Caudate nucleus (tissue), 63 donors: ENCODE measurements at places on chromosomes 12 and 14.

DNA sequence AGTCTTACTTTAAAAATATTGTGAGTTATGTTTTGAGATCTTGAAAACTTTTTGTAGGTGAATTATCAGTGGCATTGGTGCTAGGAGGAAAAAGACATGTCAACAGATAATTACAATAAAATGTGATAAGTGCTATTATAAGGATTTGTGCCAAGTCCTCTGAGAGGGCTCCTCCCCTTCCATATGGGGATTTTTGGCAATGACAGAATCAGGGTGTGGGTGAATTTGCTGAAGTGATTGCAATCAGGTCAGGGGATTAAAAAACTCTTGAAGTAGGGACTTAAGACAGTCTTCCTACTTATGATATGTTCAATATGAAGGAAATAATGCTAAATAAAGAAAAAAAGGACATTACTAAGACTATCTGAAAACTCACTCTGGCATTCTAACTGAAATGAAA lies 122.5 kb downstream of the SLC15A5 start:
- DNase-seq: no peak

- DNase-seq: no peak
These were observed 459.2 kb downstream of the RAD51B start for GRCh38 chr14:68278576-68279436.

DNA sequence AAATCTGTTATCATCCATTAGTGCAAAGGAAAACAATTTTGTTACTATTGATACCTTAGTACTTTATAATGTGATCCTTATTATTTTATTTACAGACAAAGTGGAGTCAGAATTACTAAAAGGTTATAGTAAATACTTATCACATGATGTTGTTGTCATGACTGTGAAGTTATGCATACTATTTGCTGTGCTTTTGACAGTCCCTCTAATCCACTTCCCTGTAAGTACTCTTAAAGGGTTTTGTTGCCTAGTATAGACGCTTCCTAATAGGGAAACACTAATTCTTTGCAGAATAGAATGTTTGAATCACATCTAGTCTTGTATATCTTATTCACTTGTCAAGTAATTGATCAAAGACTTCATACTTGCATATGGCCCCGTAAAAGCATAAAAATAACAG lies 69.4 kb downstream of the SLC38A6 start:
- no peak for DNase-seq

- DNase-seq: peak; percentile 76
These were observed at the start of gene PTPN11 for GRCh38 chr12:112418608-112419296. PTPN11 (plus strand) TSS chr12:112418947; CDS start chr12:112419112, 165 bp downstream.

GRCh38 chr14:42617005-42617404 lies 1010.3 kb downstream of the LRFN5 start:
- DNase-seq: no peak

- no peak for DNase-seq
These were observed 240.8 kb downstream of the DACT1 start for GRCh38 chr14:58878439-58879139.

GRCh38 chr12:131990066-131990979 lies 40.6 kb downstream of the EP400 start:
- DNase-seq: no peak

DNA sequence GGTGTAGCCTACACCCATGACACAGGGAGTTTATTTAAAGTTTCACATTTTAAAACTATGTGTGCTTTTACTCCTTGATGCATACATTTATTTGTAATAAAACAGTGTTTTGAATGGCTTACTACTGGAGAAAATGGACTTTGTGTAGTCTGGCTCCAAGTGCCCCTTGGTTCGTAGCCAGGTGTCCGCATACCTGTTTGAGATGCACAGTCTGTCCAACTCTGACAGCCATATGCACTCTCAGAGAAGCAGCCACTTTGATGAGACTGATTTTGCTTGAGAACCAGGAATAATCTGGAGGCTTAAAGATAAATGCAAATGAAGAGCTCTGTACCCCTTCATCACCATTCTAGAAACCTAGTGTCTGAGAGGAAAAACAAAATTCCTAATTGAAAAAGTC lies 24.0 kb downstream of the RTN1 start:
- no peak for DNase-seq

GRCh38 chr12:67073336-67073735 lies 195.8 kb upstream of the CAND1 start:
- no peak for DNase-seq

- no peak for DNase-seq
These were observed 790 bp downstream of the SSH1 start for GRCh38 chr12:108856428-108857157.

DNA sequence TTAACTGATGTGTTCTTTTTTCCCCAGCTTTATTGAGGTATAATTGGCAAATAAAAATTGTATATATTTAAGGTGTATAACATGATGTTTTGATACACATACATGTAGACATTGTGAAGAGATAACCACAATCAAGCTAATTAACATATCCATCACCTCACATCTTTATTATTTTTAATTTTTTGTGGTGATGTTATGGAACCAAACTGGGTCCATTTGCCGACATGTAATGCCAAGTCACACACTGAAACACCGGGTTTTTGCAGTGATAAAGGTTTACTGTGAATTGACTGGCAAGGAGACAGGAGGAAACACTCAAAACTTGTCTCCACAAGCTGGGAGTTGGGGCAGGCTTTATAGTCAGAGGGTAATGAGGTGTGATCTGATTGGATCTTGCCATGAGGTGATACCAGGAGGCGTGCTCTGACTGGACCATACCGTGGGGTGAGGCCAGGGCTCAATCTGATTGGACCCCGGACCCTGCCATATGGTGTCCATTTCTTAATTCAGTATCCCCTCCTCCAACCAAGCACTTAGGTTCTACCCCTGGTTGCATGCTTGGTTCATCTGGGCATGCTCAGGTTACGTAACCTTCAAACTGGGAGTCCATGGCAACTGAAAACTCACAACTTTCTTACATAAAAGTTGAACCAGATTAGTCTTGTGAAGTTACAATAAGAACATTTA lies 11.8 kb upstream of the WSCD2 start:
- DNase-seq: no peak

DNA sequence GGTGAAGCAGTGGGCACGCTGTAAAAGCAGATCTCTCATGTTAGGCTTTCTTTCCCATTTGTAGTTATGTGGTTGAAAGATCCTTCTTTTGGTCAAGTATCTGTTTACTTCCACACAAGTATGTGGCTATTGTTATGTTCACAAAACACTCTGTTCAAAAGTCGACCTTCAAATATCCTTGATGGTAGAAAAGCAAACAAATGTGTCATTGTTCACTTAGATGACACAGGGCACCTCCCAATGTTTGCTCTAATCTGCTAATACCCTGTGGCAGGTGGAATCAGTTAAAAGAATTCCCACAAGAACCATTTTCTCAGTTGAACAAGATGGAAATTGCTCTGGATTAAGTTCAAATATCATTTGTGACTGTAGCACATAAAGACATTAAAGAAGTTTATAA lies 43.6 kb upstream of the NAA30 start:
- DNase-seq: no peak

- no peak for DNase-seq
These were observed 65.0 kb downstream of the PITPNM2 start for GRCh38 chr12:123085730-123086487.

DNA sequence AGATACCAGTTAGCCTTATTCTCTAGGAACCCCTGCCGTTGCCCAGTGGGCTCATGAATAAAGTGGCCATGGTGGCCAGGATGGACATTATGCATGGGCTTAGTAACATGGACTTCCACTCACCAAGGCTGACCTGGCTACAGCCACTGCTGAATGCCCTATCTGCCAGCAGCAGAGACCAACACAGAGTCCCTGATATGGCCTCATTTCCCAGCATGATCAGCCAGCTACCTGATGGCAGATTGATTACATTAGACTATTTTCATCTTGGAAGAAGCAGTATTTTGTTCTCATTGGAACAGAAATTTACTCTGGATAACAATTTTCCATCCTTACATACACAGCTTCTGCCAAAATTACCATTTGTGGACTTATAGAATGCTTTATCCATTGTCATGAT lies 16.2 kb upstream of the LPCAT3 start:
- DNase-seq: no peak

DNA sequence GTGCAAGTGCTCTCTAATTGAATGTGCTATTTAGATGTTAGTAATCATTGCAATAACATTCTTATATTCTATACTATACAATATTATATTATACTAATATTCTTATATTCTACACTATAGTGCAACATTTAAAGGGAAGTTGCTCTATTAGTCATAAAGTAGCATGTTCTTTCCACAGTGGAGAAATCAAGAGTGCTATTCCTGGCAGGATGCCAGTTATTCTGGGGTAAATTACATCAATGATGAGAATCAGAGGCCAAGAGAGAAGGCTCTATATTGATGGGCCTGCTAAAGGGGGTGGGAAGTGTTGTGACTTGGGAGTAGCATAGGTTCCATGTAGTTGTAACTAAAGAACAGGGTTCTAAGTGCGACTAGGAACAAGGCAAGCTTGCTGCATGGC lies 121.5 kb downstream of the SLC15A5 start:
- DNase-seq: no peak

GRCh38 chr12:131349397-131350127 lies 361.3 kb upstream of the SFSWAP start:
- DNase-seq: no peak

GRCh38 chr14:20630340-20631022 lies 11.0 kb downstream of the OR6S1 start:
- peak; percentile 12 for DNase-seq

- DNase-seq: no peak
These were observed 126.6 kb upstream of the CPNE8 start for GRCh38 chr12:39032034-39032433.

GRCh38 chr14:105876829-105877228 lies 350.4 kb downstream of the TMEM121 start:
- no peak for DNase-seq

DNA sequence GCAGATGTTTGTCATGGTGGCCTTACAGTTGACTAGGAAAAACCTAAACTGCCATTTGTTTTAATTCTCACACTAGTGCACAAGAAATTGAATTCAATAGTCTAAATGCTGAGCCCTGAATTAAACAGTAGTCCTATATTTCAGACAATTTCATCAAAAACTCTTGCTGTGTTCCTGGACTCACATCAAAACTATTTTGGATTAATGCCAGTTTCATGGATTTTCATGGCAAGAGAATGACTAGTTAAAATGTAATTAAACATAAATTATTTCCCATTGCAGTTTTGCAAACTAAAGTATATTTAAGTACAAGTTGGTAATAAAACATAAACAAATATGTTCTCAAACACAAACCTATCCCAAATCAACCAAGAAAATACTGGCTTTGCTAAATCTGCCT lies 468.0 kb upstream of the PRICKLE1 start:
- no peak for DNase-seq

- DNase-seq: no peak
These were observed 14.2 kb downstream of the FGF6 start for GRCh38 chr12:4431436-4431835.
